ENCODE measurements at places on chromosomes 4 and X. TPM values are rescaled to one million over a fixed set of nuclear protein-coding genes. Genes with fewer than 3 reads are reported as not detected.

Gene CXCL8
- not detected for total RNA-seq

Gene AMBN
- total RNA-seq, result not detected

Gene USP26
- total RNA-seq, result not detected

Gene TMEM271
- not detected for total RNA-seq

- DNase-seq, result no peak
Measured at GRCh38 chr4:3530663-3531254, 1.5 kb downstream of the LRPAP1 start.

- DNase-seq, result peak; percentile 65
Measured at GRCh38 chrX:129957241-129958082, 25.0 kb upstream of the BCORL1 start.

- DNase-seq, result peak; percentile 21
Measured at GRCh38 chrX:39907964-39908661, 189.6 kb downstream of the BCOR start.

- DNase-seq, result no peak
Measured at GRCh38 chrX:131783555-131784308, 239.4 kb upstream of the STK26 start.

- DNase-seq, result no peak
Measured at GRCh38 chr4:3682236-3683076, 83.7 kb upstream of the ADRA2C start.
